ENCODE measurements at places on chromosomes 5 and 9.

DNA sequence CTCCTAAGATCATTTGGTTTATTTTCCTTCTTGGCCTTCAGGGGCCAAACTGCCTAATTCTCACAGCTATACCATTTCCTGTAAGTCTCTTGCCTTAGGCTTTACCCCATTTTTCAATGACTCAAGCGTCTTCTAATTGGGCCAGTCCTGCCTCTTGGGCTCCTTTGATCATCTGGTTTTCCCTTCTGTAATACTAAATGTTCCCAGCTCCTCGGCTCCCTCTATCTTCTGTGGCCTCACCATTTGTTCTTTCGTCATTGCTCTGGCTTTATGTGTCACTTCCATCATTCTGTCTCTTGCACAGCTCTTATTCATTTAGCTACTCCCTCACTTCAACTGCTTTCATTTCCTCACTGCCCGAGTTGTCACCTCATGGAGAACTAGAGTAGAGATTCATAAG lies 14.5 kb upstream of the SPINK7 start:
- DNase-seq, result no peak

- no peak for DNase-seq
Observed at GRCh38 chr9:35673132-35674024, at the start of gene CA9. Gene CA9 (plus strand): TSS chr9:35673928. CDS start chr9:35673960, 32 bp downstream.

GRCh38 chr5:72630081-72630480 lies 122.9 kb upstream of the ZNF366 start:
- no peak for DNase-seq

DNA sequence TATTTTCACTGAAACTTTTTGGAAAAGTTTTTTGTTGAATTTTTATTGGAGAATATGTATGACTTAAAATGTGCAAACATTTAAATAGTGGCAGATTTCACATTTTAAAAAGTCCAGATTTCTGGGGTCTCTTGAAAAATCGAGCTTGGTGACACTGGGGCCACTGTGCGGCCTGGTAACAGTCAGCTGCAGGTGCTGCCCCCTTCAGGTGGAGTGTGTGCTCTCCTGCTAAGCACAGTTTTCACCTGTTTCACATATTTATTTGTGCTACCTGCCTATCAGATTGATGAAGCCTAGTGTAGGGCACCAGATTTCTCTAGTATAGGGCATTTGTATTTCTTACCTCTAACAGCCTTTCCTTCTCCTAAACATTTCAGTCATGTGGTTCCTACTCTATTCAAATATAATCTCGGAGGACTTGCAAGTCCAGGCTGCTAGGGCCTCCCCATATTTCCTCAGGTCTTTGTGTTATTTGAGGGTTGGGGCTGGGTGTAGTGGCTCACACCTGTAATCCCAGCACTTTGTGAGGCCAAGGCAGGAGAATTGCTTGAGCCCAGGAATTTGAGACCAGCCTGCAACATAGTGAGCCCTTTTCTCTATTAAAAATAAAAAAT lies 95.8 kb upstream of the KLF9 start:
- no peak for DNase-seq

- peak; percentile 44 for DNase-seq
Observed at GRCh38 chr9:99357575-99357974, 135.5 kb downstream of the SEC61B start.

DNA sequence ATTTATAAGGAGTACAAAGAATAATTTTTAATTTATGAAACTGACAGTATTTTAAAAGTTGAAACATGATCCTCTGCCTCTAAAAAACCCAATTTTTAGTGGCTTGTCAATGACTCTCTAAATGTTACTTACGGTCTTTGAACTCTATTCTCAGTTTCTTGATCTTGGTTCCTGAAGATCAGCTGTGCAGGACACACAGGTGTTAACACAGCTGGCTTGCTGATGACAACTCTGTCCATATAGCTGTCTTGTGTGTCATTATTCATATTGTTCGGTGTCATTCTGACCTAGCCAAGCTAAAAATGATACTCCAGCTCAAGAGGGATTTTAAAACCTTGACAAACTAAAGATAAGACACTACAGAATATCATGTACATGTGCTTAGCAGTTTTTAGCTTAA lies 314.5 kb downstream of the CCDC171 start:
- no peak for DNase-seq

- DNase-seq, result peak; percentile 84
Observed at GRCh38 chr9:111287127-111287526, 42.9 kb downstream of the OR2K2 start.

Data from GM03348 (cell line).